ENCODE measurements at places on chromosomes 4 and X. TPM values are rescaled to one million over a fixed set of nuclear protein-coding genes. Genes with fewer than 3 reads are reported as not detected.

DNA sequence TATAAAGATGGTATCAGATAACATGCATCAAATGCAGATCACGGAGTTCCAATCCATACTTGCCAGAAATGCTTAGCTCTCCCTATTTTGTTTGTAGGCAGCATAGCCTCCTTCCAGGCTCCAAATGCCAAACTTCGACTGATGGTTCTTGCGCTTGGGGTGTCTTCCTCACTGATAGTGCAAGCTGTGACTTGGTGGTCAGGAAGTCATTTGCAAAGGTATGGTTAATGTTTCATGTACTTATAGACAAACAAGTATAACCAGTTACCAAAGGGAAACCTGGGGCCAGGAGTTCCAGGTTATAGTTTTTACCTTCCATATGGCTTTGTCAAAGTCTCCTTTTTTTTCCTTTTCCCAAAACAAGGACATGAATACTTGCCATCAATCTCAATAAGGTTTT, 5.3 kb downstream of the CWH43 start:
- DNase-seq: no peak

Gene TEX13B
- not detected for total RNA-seq

GRCh38 chr4:121714548-121714947, 17.8 kb upstream of the ANXA5 start:
- no peak for DNase-seq

- no peak for DNase-seq
Measured at GRCh38 chr4:144723471-144723870, 77.5 kb downstream of the HHIP start.

DNA sequence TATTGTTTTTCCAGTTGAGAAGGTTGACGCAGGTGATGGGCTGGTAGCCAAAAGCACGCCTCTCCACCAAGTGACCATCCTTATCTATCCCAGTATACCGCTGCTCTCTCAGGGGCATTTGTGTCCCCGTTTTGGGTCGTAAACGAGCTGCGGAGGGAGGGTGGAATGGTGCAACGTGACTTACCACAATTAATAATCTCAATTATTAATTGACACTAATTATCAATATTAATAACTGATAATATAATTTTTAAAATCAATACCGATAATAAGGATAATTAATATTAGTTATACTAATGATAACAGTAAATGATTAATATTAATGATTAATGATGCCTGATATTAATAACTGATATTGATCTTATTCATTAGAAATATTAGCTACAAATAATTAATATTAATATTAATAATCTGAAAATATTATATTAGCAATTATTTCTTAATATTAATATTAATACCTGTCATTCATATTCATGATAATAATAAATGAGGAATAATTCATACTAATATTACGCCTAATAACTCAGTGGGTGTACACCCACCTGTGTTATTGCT, 56.1 kb downstream of the OTOP1 start:
- DNase-seq: no peak

- no peak for DNase-seq
Measured at GRCh38 chr4:109614466-109614865, 54.4 kb downstream of the MCUB start.

DNA sequence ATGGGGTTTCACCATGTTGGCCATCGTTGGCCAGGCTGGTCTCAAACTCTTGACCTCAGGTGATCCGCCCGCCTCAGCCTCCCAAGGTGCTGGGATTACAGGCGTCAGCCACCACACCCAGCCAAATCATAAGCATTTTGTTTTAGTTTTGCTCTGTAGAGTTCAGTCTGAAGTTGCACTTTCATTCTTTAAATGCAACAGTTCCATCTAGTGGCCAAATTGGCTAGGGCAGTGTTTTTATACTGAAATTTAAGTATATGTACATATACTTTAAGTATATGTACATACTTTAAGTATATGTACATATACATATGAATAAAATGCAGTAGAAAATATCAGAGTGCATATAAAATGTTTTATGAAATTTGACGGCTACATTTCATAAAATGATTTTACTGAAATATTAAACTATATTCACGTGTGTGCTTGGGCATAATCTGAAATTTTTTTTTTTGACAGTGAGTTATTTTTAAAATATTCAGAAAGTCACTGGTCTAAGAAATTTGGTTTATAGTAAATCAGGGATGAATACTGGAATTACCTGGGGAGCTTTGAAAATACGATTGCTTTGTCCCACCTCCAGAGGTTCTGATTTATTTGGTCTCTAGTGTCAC, 145.5 kb downstream of the NWD2 start:
- no peak for DNase-seq

Gene ZDHHC15
- 2.0 TPM for total RNA-seq

- no peak for DNase-seq
Measured at GRCh38 chr4:95183656-95184408, 364.9 kb downstream of the UNC5C start.

Gene SSX2B
- not detected for total RNA-seq

Gene FAM50A
- total RNA-seq: 43.7 TPM

Gene TCEAL6
- not detected for total RNA-seq

Gene AFM
- total RNA-seq: not detected

DNA sequence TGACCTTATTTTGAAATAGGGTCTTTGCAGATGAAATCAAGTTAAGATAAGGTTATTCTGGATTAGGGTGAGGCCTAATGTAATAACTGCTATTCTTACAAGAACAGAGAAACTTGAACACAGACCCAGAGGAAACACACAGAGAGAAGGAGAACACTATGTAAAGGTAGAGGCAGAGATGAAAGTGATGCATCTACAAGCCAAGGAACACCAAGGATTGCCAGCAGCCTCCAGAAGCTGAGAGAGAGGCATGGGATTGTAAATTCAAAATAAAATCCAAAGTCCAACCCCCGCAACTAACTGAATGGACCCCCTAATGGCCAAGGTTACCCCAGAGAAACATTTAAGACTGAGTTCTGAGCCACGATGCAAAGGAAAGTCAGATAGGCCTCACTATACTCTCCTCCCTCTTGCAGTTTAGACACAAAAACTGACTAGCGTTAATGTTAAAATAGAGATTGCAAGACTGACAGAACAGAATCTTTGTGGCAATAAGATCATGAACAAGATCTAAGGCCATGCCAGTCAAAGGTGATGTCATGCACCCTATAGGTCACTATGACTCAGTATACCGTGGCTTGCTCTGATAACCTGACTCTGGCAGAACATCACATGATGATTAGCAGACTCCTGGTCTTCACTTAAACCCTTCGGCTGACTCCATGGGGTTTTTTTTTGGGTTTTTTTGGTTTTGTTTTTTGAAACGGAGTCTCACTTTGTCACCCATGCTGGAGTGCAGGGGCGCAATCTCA, 42.9 kb downstream of the DDX60L start:
- no peak for DNase-seq

- no peak for DNase-seq
Measured at GRCh38 chr4:20042769-20043168, 208.9 kb upstream of the SLIT2 start.

Gene C4orf50
- total RNA-seq: 0.03 TPM

GRCh38 chr4:175280153-175280552, 362.0 kb downstream of the ADAM29 start:
- DNase-seq: no peak

DNA sequence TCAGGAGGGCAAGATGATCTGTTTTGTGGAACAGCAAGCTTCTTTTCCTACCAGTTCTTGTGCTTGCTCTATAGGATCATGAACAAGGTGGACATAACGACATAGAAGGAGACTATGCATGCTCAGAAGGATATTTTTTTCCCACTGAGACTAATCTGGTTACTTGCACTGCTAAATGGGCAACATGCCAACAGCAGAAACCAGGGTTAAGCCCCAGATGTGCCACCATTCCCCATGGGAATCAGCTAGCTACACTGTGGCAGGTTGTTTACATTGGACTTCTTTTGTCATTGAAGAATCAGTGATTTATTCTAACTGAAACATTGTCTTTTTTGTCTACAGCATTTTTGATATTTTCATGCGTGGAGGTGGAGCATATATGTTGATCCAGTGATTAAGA, 165.6 kb downstream of the C4orf33 start:
- no peak for DNase-seq

GRCh38 chr4:167883266-167883665, 209.1 kb upstream of the ANXA10 start:
- no peak for DNase-seq

DNA sequence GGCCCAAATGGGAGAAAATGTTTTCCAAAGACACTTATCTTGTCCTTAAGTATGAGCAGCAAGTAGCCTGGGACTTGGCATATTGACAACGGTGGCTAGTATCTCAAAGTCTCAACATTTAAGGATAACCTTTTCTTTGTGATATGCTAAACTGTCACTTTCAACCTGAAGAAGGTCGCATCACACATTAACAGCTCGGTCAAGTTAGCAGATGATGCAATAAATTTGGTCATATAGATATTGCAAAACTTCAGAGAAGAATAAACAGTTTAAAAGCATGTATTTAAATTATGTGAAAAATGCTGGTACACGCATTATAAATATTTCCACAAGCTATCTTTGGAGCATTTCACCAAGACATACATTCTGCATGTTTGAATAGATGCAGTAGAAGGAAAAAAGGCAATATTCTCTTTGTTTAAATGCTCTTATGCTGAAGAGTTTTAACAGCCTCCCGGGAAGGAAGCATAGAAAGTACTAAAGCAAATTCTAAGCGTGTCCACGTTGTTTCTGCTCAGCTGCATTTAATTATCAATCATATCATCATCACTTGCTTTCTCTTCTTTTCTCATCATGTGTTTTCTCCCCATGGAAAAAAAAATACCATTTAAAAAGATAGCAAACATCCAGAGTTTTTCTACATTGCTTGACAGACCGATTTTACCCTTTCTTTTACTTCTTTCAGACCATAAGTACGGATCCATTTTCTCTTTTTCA, 24.2 kb downstream of the ARHGAP6 start:
- DNase-seq: no peak

Gene IL3RA
- total RNA-seq: 7.6 TPM

DNA sequence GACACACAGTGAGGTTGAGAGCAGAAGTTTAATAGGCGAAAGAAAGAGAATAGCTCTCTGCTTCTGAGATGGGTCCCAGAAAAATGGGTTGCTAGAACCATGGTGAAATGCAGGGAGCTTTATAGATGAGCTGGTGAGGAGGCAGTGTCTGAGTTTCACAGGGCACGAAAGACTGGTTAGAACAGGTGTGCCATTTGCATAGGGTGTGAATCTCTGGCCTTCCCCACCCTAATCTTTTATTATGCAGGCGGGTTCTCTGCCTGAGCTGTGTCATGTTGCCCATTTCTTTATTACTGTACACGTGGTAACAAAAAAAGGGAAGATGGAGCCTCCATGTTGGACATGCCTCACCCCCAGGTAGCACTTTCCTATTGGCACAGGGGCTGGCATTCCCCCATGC, 39.1 kb downstream of the FUNDC1 start:
- DNase-seq: no peak

GRCh38 chr4:35760807-35761206, 483.5 kb downstream of the ARAP2 start:
- no peak for DNase-seq

- DNase-seq: no peak
Measured at GRCh38 chr4:39732728-39733127, 34.8 kb downstream of the UBE2K start.

- no peak for DNase-seq
Measured at GRCh38 chrX:97311066-97311778, 427.5 kb downstream of the RPA4 start.

GRCh38 chr4:156496797-156497196, 474.8 kb downstream of the PDGFC start:
- no peak for DNase-seq

DNA sequence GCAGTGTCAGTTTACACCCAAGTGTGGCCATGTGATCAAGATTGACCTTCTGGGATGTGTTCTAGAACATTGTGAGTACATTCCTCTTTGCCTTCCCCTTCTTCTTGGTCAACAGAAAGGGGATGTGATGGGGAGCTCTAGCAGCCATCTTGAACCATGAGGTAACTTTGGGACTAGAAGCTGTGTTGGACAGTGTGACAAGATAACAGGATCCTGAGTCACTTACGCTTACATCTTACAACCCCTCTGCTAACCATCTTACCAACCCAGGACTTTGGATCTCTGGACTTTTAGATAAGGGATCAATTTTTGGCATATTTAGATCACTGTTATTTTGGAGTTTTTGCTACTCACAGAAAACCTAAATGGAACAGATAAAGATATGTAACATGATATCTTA, 625.6 kb downstream of the BCOR start:
- DNase-seq: no peak

DNA sequence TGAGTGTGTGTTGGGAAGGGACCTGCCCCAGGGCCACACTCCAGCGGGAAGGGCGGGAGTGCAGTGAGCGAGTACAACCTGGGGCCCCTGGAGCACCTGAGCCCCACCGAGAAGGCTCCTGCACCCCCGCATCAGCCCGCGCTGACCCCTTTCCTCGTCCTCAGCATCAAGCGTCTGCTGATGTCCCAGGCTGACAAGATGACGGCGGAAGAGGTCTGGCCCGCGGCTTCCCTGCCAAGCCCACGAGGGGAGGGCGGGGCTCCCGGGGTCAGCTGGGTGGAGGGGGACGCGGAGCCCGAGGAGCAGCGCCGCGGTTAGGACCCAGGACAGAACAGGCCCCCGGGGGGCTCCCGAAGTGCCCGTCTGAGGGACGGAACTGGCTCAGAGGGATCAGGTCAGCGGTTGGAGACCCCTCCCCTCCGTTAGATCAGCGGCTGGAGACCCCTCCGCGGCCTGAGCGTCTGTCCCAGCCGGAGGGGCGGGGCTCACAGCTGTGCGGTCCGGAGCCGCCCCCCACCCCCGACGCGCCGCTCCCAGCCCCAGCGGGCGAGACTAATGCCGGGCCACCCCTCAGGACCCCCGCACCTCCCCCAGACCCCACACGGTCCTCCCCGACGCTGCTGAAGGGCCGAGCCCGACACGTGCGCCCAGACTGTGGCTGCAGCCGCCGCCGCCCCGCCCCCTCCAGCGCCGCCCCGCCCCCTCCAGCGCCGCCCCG, 6.7 kb downstream of the MYL5 start:
- no peak for DNase-seq

GRCh38 chr4:122783301-122784215, 43.1 kb upstream of the FGF2 start:
- DNase-seq: no peak

DNA sequence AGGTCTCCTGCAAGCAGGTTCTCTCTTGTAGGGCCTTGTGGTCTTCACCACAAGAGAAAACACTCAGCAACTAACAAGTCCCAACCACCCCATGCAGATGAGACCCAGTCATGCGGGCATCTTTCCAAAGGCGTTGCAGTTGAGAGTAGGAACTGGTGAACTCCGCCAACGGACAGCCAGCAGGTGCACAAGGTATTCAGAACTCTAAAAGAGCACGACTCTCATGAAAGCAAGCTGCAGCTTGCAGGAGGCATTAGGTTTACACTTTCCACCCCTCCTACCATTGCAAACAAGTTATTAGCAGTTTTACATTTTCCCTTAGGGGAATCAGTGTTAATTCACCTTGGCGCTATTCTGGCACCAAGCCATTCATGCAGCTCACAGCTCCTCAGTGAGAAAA, 173.4 kb upstream of the KIT start:
- no peak for DNase-seq
